ENCODE measurements at places on chromosomes 11 and 22.

DNA sequence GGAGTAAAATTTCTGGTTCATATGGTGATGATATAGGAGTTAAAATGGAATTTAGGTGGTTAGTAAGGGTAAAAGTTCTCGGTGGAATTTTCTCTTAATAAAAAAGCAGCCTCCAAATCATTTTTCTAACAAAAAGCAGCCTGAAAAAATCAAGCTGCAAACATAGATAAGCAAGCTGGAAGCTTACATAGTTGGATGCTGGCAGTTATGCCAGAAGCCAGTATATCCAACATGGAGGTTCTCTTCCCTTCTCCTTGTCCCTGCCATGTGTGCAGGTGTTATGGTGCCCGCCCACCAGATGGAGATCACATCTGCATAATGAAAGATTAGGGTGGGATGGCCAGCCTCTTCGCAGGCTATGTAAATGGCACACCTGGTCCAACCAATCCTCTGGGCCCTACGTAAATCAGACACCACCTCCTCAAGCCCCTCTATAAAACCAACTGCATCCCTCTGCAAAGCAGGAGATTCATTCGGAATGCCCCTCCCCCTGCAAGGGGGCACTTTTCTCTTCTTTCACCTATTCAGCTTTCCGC, 22.4 kb downstream of the PIWIL3 start:
- no peak for DNase-seq

DNA sequence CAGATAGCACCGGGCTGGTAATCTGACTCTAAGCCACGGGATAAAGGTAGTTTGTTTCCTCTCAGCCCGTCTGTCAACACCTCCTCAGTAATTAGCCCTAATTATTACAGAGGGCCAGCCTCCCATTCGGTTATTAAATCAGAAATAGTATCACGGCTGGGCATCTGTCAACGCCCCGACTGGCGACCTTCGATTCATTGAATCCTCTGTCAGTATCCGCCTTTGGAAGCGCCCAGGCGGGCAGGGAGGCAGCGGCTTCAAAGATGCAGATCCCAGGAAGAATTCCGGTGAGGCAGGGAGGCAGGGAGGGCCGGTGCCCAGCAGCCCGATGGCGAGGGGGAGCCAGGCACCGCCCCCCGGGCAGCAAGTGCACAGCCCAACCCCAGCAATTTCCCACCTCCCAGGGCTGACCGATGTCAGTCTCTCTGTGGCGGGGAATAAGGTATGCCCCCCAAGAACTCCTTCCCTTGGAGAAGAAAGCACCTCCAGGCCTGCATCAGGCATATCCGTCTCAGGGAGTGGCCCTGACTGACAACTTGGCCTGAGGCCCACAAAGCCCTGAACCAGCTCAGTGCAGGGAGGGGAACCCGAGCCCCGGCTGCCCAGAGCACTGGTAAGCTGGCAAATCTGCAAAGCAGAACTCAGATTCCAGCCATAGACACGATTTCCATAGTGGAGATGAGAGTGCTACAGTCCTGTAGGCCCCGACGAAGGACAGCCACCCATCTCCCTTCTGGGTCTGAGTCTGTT, 11.4 kb downstream of the GNB1L start:
- DNase-seq: no peak

- DNase-seq: no peak
Measured at GRCh38 chr11:117717485-117718314, 79.3 kb downstream of the DSCAML1 start.

- no peak for DNase-seq
Measured at GRCh38 chr22:26586556-26587325, 3.2 kb downstream of the TPST2 start.

DNA sequence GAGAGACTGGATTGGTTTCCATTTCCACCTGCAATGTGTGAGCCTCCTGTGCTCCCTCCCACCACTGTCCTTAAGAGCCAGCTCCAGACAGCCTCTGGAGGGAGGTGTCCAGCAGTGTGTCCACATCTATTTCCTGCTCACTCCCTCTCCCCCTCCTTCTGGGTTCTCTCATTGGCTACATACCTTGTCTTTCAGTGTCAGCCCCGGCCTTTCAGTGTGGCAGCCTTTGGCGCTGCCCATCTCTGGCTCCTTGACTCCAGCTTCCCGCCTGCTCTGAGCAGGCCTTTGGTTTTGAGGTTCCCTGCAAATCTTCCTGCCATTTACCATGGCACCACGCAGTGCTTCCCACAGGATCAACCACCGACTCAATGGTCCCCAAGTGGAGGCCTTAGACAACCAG, 19.0 kb upstream of the PTPRJ start:
- no peak for DNase-seq

- no peak for DNase-seq
Measured at GRCh38 chr11:2835296-2835695, 50.3 kb downstream of the CDKN1C start.

DNA sequence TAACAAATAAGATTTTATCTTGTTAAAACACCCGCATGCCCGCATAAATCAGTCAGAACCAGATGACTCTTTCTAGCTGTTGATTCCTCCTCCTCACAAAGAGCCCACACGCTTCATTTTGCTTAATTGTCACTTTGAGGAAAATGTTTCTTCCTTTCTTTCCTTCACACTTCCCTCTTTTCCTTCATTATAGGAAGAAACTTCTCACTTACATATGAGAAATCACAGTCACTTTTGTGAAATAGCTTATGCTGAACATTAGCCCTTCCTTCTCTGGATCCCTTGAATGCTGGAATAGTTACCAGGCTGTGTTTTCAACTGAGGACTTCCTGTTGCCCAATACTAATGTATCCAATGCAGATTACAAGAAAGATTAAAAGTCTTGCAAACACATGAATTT, 5.8 kb downstream of the MS4A6E start:
- DNase-seq: no peak

- DNase-seq: no peak
Measured at GRCh38 chr11:34234086-34234740, 123.6 kb downstream of the ABTB2 start.

DNA sequence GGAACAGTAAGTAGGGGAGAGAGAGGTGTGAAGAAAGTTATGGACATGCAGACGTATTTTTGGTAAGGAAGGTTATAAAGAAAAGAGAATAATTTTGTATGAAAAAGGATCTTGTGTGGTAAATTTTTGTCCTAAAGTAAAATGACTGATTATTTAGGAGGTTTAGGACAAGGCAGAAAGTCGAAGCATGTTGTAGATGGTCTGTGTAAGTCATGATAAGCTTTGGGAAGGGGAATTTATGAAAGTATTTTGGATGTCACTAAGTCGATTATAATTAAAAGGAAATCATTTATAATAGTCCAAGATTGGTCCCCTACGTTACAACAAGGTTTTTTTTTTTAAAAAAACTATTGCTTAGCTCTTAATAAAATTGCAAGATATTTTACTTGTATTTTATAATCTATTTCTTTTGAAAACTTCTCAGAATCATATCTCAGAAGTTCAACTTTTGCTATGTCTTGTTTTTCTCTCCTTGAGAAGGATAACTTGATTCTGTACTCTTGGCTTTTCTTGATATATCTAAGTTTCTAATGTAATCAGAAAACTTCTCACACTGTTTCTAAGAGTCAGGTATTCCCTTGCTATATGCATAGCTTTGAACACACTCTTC, 10.9 kb upstream of the CABP2 start:
- DNase-seq: no peak

DNA sequence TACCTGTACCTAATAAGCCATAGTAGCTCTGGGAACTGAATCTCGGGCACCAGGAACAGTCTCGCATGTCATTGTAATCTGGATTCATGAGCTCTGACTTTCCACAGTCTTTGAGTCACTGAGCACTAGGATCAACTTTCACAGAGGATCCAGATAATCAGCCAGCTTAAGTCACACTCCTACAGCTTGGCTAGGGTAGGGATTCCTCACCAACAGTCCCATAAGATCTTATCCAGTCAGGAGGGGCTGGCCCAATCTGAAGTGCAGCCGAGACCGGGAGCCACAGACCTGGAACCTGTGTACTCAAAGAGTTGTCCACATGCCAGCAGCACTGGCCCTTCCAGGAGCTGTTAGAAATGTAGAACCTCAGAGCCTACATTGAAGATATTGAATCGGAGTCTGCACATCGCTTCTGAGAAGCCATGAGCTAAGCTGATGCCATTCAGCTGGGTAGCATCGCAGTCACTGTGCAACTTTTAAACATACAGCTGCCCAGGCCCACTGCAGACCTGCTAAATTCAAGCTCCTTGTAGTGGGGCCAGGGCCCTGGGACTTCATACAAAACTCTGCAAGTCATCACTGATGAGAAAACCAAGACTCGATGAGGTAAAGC, 538.8 kb upstream of the B3GAT1 start:
- no peak for DNase-seq

DNA sequence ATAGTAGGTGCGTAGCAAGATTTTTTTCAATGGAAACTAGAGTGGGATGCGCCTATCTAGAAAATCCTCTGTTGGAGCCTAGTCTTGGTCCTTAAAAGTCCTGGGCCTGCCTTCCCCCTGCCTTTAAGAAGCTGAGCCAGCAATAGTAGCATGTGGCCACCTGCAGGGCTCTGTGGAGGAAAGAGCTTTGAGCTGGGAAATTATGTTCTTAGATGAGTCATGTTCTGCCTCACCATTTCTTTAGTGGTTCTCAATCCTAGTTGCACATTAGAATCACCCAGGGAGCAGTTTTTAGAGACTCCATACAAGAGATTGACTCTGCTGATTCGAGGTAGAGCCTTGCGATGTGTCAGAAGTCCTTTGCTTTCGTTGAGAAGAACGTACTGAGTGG, 133.5 kb downstream of the COMMD9 start:
- DNase-seq: no peak

DNA sequence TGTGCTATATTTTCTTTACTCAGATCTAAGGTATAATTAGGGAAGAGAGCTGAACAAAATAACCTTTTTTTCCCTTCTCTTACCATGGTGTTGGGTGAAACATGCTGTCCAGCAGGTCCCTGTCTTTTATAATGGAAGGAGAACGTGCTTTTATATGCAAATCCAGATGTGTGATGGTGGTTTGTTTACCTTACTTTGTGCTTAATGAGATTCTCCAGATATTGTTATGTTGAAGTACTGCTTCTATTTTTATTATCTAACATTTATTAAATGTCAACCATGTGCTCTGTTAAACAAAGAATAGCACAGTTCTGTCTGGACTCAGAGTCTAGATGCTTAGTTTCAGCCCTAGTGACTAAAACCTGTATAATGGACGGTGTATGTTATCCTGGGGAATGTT, 10.1 kb upstream of the GRIK4 start:
- DNase-seq: no peak

DNA sequence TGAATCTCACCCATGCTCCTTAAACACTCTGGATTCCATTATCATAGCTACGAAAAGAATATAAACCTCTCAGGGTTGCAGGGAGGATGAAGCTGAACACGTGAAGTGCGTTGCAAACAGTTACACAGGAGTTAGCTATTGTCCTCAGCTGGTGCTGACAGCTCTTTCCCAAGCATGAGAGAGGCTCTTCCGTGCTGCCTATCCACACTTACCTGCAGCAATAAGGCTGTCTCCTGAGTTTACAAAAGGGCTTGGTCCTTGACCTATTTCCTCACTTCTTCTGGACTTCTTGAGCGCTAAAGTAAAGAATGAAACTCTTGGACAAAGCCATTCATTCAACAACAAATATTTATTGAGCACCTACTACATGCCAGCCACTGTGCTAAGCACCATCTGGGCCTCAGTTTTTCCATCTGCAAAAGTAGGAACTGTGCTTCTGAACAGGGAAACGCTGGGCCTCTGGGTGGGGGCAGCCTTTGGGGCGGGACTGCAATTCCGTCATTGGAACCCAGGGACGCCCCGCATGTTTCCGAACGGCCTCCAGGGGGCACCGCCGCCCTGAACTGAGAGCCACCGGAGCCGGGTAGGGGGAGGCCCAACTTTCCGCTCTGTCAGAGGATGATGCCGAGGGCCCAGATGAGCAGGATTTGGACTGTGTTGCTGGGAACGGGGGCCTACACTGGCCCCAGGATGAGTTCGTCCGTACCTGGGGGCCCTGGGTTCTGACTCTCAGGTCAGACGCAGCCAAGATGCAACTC, 651 bp upstream of the ARL2 start:
- peak; percentile 90 for DNase-seq

DNA sequence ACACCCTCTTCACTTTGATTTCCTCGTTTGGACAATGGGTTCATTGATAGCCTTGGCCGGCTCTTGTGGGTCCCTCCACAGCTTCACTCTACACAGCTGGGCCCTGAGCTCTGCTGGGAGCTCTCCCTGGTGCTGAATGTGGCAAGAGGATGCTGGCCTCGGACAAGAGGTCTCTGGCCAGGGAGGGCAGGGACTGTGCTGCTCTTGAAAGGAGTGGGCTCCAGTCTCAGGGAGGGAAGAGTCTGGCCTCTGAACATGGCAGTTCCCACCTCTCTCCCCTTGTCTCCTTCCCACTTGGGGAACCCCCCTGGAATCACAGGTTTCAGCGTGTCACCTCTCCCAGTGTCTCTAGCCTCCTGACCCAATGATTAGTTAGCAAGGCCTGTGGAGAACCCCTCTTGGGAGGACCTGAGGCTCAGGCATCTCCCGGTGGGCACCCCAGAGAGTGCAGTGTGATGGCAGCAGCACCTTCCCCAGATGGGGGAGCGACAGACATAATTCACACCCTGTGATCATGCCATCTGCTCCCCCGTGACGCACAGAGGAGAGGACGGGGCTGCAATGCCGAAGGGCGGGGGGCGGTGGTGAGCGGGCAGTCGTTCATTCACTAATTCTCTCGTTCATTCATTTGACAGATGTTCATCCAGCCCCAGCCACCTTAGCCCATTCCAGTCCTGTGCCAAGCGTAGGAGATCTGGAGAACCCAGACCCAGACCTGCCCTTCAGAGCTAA, 2.8 kb upstream of the CABP7 start:
- peak; percentile 39 for DNase-seq

DNA sequence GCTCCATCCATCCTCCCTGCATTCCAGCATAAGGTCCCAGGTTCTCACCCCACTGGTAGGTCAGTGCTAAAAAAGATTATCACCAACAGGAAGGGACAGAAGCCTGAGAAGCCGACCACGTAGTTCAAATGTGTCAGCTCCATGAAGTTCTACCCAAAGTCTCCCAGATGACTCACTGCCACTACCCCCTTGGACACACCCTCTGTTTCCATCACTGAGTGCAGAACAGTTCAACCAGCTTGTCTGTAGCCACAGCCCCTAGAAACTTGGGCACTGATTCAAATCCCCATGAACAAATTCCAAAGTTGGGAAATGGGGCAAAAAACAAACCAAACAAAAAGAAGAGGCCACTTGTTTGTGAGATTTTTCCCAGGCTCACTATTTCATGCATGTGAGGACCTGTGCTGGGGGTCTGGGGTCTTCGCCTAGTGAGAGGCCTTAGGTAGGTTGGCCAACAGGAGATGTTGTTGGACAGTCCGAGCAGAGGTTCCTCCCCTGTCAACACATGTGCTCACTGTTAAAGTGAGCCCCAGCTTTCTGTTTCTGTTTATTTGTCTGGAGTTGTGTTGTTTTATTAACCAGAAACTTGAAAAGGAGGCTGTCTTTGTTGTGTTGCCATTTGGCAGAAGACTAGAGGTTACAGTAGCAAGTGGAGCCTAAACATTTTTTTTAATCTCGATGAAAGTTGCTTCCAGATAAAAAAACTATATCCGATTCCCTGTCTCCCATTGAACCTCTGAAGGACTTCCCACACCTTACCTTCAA, 24.2 kb upstream of the FLI1 start:
- DNase-seq: no peak

- DNase-seq: no peak
Measured at GRCh38 chr11:24421766-24422165, 75.1 kb upstream of the LUZP2 start.

GRCh38 chr11:62182147-62182891, 7.7 kb upstream of the SCGB1D1 start:
- DNase-seq: no peak

Measured in hematopoietic multipotent progenitor cell treated with erythropoietin and hydrocortisone succinate and interleukin-3 and kit ligand, for 15 days (in vitro differentiated cells).